IgD-negative memory B cell (primary cell): ENCODE measurements at places on chromosomes 12 and 14. TPM values are rescaled to one million over a fixed set of nuclear protein-coding genes. Genes with fewer than 3 reads are reported as not detected.

The RAPGEF3 gene
- polyA plus RNA-seq = 0.26 TPM

The CLEC4D gene
- not detected for polyA plus RNA-seq

The VASH1 gene
- 0.70 TPM for polyA plus RNA-seq

The HOXC11 gene
- polyA plus RNA-seq = not detected

The ADAM21 gene
- polyA plus RNA-seq = 0.18 TPM

The HDAC7 gene
- 20.9 TPM for polyA plus RNA-seq

The TSPAN9 gene
- polyA plus RNA-seq = not detected

The KRT81 gene
- polyA plus RNA-seq = not detected

The MANSC1 gene
- polyA plus RNA-seq = 0.23 TPM

The ANKRD13A gene
- 156 TPM for polyA plus RNA-seq

The LYSET gene
- polyA plus RNA-seq = 28.8 TPM

The FSCB gene
- not detected for polyA plus RNA-seq

The CNPY2 gene
- 160 TPM for polyA plus RNA-seq

The STAB2 gene
- not detected for polyA plus RNA-seq

The SMCO2 gene
- not detected for polyA plus RNA-seq

The NPAS3 gene
- not detected for polyA plus RNA-seq
